ENCODE measurements at places on chromosomes 7 and 10. TPM values are rescaled to one million over a fixed set of nuclear protein-coding genes. Genes with fewer than 3 reads are reported as not detected.

The ZNF365 gene
- total RNA-seq = not detected

The GBX1 gene
- not detected for total RNA-seq

The GPR26 gene
- total RNA-seq = not detected

The COL13A1 gene
- not detected for total RNA-seq

The ADAM22 gene
- total RNA-seq = 5.8 TPM

The MYO3A gene
- total RNA-seq = 0.19 TPM

The CALHM2 gene
- 44.0 TPM for total RNA-seq

The FANK1 gene
- total RNA-seq = 1.9 TPM

The CPA4 gene
- total RNA-seq = 0.51 TPM

The AGAP5 gene
- total RNA-seq = 0.98 TPM

The TSC22D4 gene
- 35.6 TPM for total RNA-seq

The FAM241B gene
- 2.4 TPM for total RNA-seq

The TMEM196 gene
- total RNA-seq = not detected

The AGR2 gene
- not detected for total RNA-seq

The C10orf53 gene
- total RNA-seq = not detected

The DNAJC12 gene
- total RNA-seq = not detected

The PON1 gene
- total RNA-seq = not detected

The SPDYE9 gene
- total RNA-seq = not detected

The DNAJC30 gene
- total RNA-seq = 3.3 TPM

The VGF gene
- not detected for total RNA-seq

The ACSL5 gene
- 33.1 TPM for total RNA-seq

The GNG11 gene
- 52.2 TPM for total RNA-seq

The INMT gene
- 9.0 TPM for total RNA-seq

The FKBP9 gene
- total RNA-seq = 249 TPM

The PRPS1L1 gene
- not detected for total RNA-seq

The CYP26C1 gene
- total RNA-seq = not detected

The PAX4 gene
- not detected for total RNA-seq

The AQP1 gene
- total RNA-seq = 74.8 TPM

The CNNM1 gene
- 0.16 TPM for total RNA-seq

The TAS2R41 gene
- total RNA-seq = not detected

The LIPM gene
- not detected for total RNA-seq

The WASHC2A gene
- total RNA-seq = 38.1 TPM

The CFTR gene
- not detected for total RNA-seq

The SYCE1 gene
- total RNA-seq = not detected

The IFIT5 gene
- total RNA-seq = 15.5 TPM

The HOXA4 gene
- total RNA-seq = 1.5 TPM

The GNAT3 gene
- not detected for total RNA-seq

The TAF6 gene
- 25.8 TPM for total RNA-seq

The RASA4B gene
- 9.5 TPM for total RNA-seq

The ZFAND2A gene
- 27.9 TPM for total RNA-seq

The KCND2 gene
- 1.5 TPM for total RNA-seq

The CPEB3 gene
- total RNA-seq = 4.1 TPM

The CLCN1 gene
- not detected for total RNA-seq

The MRC1 gene
- total RNA-seq = 86.3 TPM

The AKR1B1 gene
- total RNA-seq = 102 TPM

The GIMAP6 gene
- 44.4 TPM for total RNA-seq

The BTBD16 gene
- total RNA-seq = not detected

The DPYSL4 gene
- not detected for total RNA-seq

The CCDC146 gene
- total RNA-seq = 15.2 TPM

The ZSCAN25 gene
- 12.3 TPM for total RNA-seq

The LRRD1 gene
- total RNA-seq = 0.57 TPM

The WNT8B gene
- not detected for total RNA-seq

The ANLN gene
- 6.8 TPM for total RNA-seq

The EPO gene
- total RNA-seq = not detected

The NEURL1 gene
- total RNA-seq = not detected

The SCART1 gene
- total RNA-seq = 2.1 TPM

Measured in subcutaneous adipose tissue (tissue), 4 donors.